ENCODE measurements at places on chromosomes 1 and 21.

GRCh38 chr1:32501865-32502264 lies 37.0 kb downstream of the ZBTB8B start:
- no peak for DNase-seq

DNA sequence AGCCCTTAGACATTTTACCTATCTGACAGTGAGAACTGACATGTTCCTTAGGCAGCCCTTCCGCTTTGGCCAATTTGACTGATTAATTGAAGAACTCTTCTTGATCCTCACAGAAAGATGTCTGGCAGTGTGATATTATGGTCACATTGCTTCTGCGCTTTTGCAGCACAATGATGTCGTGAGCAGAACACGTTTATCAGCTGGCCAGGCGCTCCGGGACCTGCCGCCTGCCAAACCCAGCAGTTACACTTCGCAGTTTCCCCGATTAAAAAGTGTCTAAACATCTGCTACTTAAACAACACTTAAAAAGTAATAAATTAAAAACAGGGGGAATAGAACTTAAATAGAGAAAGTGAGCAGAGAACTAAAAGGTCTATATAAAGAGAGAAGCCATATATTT lies 103.5 kb upstream of the ETS2 start:
- DNase-seq, result no peak

- no peak for DNase-seq
These were observed 193.9 kb upstream of the LMO4 start for GRCh38 chr1:87134625-87135328.

DNA sequence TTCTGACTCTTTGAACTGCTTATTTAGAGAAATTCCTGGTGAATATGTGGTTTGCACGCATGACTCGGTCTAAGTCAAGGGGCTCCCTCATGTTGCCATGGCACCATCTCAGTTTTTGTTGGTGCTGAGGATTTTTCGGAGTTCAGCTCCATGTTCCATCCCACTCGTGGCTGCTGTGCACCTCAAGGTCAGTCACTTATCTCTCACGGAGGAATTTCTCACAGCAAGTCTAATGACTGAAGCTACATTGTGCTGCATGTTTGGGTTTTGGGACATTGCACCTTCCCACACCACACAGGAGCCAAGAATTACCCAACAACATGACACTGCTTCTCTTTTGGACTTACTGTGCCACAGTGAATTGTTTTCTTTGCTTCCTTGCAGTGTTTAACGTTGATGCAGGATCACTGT lies 269.9 kb downstream of the NCAM2 start:
- DNase-seq, result no peak

- no peak for DNase-seq
These were observed 61.3 kb downstream of the PRDM16 start for GRCh38 chr1:3130268-3130667.

GRCh38 chr1:87100271-87100670 lies 185.8 kb downstream of the HS2ST1 start:
- DNase-seq, result no peak

- DNase-seq, result peak; percentile 87
These were observed 6.3 kb downstream of the CDKN2C start for GRCh38 chr1:50976111-50976889.

DNA sequence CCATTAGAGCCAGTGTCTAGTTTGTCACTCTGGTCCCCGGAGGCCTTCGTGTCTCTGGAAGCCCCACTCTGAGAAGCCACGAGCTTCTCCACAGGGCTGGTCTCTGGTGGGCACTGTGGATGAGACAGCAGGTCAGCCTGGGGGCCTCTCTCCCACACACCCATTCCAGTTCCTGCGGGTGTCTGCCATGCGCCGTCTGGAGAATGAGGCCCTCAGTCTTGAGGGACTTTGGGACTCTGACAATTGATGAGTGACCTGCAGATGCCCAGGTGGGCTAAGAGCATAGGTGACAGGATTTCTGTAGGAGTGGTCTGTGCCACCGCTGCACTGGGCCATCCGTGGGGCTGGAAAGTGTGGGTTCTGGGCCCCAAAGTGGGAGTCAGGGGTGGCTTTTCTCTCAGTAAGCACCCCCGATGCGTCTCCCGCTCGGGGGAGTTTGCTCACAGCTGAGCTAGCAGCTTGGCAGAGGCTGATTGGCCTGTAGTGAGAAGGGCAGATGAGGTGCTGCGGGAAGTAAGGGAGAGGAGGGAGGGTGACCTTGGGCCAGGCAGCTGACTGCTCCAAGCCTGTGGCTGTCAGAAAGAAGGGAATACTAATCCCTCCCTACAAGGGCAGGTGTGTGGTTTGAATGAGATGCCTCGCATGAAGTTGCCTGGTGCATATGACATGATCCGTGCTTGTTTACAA lies 26.4 kb downstream of the LHX4 start:
- DNase-seq, result peak; percentile 24

- DNase-seq, result no peak
These were observed 180.7 kb downstream of the ZNF326 start for GRCh38 chr1:90175490-90176167.

DNA sequence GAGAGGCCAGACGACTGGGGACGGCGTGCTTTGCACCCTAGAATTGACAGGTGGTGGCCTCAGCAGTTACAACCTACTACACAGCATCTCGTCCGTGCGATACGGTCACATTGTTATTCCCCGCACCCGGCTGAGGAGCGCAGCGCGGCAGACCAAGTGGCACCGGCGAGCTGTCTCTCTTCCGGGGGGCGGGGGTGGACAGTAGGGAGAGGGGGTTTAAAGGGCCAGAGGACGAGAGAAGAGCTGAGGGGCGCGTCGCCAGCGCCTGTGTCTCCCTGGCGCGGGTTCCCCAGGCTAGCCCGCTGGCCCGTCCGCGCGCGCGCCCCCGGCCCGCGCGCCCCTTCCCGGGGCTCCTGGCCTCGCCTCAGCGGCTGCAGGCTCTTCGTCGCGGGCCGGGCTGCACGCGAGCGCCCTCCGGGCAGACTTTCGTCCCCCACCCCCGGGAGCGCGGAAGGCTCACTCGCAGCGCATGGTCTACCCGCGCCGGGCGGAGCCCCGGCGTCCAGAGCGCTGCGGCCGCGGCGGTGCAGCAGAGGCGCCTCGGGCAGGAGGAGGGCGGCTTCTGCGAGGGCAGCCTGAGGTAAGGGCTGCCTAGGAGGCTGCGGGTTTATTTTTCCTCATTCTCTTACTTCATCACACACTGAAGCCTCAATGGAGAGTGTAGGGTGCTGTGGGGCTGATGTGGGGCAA lies at the start of gene PDE4B:
TSS of gene PDE4B (plus strand) at position 227 of the 690 bp plus-strand sequence.
- DNase-seq, result peak; percentile 52
